ENCODE measurements at places on chromosomes 3 and 15. TPM values are rescaled to one million over a fixed set of nuclear protein-coding genes. Genes with fewer than 3 reads are reported as not detected.
A peak's percentile ranks its signal among the peaks of the same experiment; 100 is the strongest.

Gene ACSBG1
- total RNA-seq = 0.52 TPM

Gene GPX1
- 188 TPM for total RNA-seq

Gene ERC2
- not detected for total RNA-seq

DNA sequence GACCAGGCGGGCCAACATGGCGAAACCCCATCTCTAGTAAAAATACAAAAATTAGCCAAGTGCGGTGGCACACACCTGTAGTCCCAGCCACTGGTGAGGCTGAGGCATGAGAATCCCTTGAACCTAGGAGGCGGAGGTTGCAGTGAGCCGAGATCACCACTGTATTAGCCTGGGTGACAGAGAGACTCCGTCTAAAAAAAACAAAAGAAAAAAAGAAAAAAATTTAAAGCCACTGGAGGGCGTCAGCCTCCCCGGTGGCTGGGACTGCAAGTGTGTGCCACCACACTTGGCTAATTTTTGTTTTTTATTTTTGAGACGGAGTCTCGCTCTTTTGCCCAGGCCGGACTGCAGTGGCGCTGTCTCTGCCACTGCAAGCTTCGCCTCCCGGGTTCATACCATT, 7.9 kb downstream of the RTF1 start:
- H3K4me1 ChIP-seq = peaks cover 40% of the 10 kb centered on the region
- H3K4me3 ChIP-seq = peak overlapping the region; percentile 5
- H3K36me3 ChIP-seq = peaks cover 8% of the 10 kb centered on the region
- no peak for DNase-seq
- H3K27me3 ChIP-seq = no peaks in the 10 kb centered on the region

- DNase-seq = no peak
- no peaks in the 10 kb centered on the region for H3K36me3 ChIP-seq
- H3K27ac ChIP-seq = no peak overlapping the region
- H3K4me3 ChIP-seq = no peak overlapping the region
Measured at GRCh38 chr3:8651418-8652323, 7.1 kb upstream of the SSUH2 start.

GRCh38 chr15:78077871-78078210, 330 bp upstream of the TBC1D2B start:
- peak overlapping the region; percentile 75 for H3K4me3 ChIP-seq
- H3K4me1 ChIP-seq = peaks cover 43% of the 10 kb centered on the region
- DNase-seq = no peak
- H3K27ac ChIP-seq = peak overlapping the region; percentile 81
- no peaks in the 10 kb centered on the region for H3K27me3 ChIP-seq

- peak within 1 kb of the TSS; percentile 93 for H3K4me3 ChIP-seq
- peaks cover 37% of the 10 kb centered on the region for H3K36me3 ChIP-seq
- peaks cover 67% of the 10 kb centered on the region for H3K4me1 ChIP-seq
- DNase-seq = no peak
- H3K27me3 ChIP-seq = no peaks in the 10 kb centered on the region
- peak within 1 kb of the TSS; percentile 89 for H3K27ac ChIP-seq
Measured at GRCh38 chr3:50617096-50617791, at the start of gene MAPKAPK3. TSS of gene MAPKAPK3 (plus strand) at chr3:50617151. CDS start at chr3:50617566, 415 bp downstream.

- peaks cover 5% of the 10 kb centered on the region for H3K27me3 ChIP-seq
- no peak for DNase-seq
- no peaks in the 10 kb centered on the region for H3K4me1 ChIP-seq
- H3K27ac ChIP-seq = no peak overlapping the region
- H3K4me3 ChIP-seq = no peak overlapping the region
Measured at GRCh38 chr3:123414973-123415775, 33.7 kb downstream of the ADCY5 start.

GRCh38 chr3:107441617-107442016, 64.4 kb downstream of the CCDC54 start:
- DNase-seq = no peak
- H3K4me3 ChIP-seq = no peak overlapping the region
